Activated CD4-positive, CD25-positive, alpha-beta regulatory T cell treated with anti-CD3 and anti-CD28 coated beads, Interleukin-2, amount 50 U/mL, for 72 hours (primary cell): ENCODE measurements at places on chromosomes 2 and 18.

DNA sequence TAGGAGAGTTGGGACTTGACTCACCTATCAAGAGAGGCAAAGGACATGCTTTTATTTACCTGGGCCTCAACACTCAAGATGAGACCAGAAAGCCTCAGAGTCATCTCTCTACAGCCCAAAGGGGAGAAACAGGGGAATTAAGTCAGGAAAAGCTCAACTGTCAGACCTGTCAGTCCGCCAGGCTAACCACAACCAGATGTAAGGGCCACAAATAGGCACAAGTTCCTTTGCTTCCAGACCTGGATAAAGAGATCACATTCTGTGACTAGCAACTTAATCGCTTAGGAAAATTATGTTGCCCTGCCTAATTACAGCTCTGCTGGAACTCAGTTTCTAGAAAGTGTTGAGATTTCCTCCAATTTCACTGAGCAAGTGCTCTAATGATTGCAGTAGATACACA lies 67.9 kb downstream of the ANKRD44 start:
- DNase-seq = no peak

DNA sequence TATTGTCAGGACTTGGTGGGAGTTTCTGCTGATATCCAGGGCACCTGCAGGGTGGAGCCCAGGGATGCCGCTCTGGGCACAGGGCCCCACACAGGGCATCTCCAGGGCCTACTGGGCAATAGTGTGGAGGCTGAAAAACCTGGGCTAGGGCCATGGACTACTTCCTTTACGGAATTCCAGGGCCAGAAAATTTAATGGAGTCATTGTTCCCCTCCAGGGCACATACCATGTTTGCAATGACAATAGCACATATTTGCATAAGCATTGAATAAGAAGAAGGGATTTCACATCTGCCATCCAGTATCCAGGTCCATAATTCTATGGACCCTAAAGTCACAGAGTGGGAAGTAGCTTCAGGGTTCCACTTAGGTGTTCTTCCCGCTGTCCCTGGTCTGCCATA lies 103.8 kb upstream of the TPO start:
- no peak for DNase-seq

DNA sequence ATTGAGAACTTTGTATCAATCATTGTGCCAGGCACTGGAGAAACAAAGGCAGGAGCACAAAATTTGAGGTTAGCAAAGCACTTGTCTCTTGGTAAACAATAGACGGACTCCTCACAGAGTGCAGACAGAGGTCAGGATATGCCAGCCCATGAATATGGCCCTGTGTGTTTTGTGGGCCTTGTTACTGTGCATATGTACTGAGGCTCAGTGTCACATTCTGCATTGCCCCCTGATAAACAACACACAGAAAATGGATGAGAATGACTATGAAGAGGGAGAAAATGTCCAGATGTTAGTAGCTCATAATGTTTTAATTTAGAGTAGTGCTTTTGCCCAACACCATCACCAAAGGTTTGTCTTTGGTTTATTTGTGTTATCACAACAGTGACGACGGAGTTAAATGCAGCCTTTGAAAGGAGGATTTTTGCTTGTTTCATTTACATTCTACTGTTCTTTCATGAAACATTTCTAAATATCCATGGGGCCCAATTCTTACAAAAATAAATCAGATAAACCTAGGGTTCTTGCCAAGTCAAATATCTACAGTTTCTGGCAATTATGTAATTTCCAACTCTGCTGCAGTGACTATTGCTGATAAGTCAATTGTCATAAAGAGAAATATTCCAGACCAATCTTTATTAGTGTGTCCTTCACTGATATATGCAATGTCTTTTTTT lies 14.6 kb upstream of the NT5C1B start:
- no peak for DNase-seq

GRCh38 chr2:8488001-8488738 lies 193.7 kb upstream of the ID2 start:
- DNase-seq = peak; percentile 54

DNA sequence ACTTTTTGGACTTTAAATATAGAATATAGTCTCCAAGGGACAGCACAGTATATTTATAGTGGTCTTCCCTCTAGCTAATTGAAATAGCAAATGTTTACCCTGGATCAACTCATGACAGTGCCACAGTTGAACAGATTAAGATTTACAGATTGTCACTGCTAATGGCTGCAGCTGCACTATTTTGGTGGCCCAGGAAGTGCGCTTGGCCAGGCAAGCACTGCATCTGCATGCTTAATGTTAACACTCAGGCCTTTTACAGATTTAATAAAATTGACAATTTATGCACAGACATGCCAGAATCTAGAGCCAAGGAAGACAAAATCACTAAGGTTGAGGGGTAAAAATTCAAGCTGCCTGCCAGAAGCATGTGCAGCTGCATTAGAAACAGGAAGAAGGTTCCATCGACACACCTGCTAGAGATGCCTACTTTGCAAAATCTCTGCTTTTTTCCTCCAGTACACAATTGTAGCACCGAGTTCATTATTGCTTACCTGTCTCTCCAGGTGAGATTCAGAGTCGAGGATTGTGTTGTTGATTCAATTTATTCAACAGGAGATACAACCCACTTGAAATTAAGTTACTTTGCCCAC lies 1042.3 kb upstream of the NRXN1 start:
- no peak for DNase-seq

- DNase-seq = no peak
Observed at GRCh38 chr2:146850746-146851145, 994.1 kb upstream of the ACVR2A start.

- DNase-seq = no peak
Observed at GRCh38 chr2:98768384-98769113, 37.6 kb upstream of the MGAT4A start.

- no peak for DNase-seq
Observed at GRCh38 chr2:31101701-31102100, 36.5 kb downstream of the GALNT14 start.

- DNase-seq = no peak
Observed at GRCh38 chr2:38149531-38149930, 73.6 kb upstream of the CYP1B1 start.
